NCI-H510A (cell line): ENCODE measurements at places on chromosomes 1 and 21.

DNA sequence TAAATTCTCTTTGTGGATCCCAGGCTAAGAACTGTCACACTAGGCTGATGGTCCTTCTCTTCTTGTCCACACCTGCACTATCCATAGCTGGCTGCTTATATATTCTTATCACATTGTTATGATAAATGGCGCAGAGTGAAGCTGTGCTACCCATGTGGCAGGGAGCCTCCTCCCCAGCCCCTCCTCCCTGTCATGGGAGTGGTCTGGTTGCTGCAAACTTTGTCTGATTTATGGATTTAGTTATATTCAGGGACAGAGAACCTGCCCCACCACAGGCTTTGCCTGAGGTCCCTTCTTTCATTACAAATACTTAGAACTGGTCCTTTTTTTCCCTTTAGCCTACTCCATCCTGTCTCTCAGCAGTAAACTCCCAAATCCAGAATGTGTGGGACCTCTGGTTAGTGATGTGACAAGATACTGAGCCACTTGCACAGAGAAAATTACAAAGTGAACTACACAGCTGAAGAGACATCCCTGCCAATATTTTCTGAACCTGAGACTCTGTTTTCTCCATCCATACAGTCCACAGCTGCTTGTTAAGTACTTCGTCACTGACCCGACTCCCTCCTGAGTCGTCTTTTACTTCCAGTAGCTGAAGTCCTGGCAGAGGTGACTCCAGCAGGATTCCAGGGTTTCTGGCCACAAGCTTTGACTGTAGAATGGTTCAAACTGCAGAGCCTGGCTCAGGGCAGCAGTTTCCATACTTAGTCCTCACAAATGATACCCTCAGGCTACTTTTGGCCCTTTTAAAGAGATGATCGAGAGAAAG lies 37.6 kb downstream of the PTGFRN start:
- no peak for DNase-seq

GRCh38 chr1:185325413-185325812 lies 8.4 kb upstream of the IVNS1ABP start:
- no peak for DNase-seq

GRCh38 chr1:15219280-15220023 lies 27.6 kb upstream of the FHAD1 start:
- DNase-seq = no peak

GRCh38 chr1:9128166-9128519 lies 759 bp downstream of the GPR157 start:
- no peak for DNase-seq

DNA sequence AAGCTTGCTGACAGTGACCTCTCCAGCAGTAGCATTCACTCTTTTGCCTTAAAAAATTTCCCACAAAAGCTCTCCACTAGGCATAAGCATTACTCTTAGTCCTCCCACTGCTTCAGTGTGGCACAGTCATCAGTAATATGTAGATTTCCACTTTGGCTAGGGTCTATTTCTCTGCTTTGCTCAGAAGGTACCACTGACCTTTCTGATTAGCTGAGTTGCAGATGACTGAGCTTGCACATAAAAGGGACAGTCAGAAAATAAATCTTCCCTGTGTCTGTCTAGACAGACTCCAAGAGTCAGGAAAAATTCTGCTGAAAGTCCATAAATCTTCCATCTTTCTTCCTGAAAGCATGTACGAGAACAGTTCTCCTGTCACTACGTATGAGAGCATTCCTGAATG lies 56.6 kb upstream of the APP start:
- DNase-seq = no peak

DNA sequence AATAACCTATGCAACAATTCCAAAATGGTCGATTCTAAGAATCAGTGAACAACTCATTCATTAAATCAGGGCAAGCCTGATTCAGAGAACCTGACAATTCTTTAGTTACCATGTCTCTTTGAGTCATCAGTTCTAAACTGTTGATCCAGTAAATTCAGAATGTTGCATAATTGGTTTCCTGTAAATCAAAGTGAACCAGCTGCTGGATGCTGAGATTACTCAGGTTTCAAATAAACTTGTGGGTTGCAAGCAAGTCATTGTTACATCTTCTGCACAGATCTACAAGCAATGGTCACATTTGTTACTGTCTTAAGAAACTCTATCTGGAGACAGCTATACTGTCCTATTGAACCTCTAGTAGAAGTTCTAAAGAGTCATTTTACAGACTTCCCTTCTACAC lies 16.5 kb downstream of the PLA2G2D start:
- no peak for DNase-seq

GRCh38 chr1:41823471-41823870 lies 95.3 kb downstream of the HIVEP3 start:
- no peak for DNase-seq

- DNase-seq = no peak
Measured at GRCh38 chr1:93625582-93626327, 55.9 kb downstream of the BCAR3 start.

GRCh38 chr1:229769809-229770208 lies 143.8 kb downstream of the URB2 start:
- DNase-seq = no peak

DNA sequence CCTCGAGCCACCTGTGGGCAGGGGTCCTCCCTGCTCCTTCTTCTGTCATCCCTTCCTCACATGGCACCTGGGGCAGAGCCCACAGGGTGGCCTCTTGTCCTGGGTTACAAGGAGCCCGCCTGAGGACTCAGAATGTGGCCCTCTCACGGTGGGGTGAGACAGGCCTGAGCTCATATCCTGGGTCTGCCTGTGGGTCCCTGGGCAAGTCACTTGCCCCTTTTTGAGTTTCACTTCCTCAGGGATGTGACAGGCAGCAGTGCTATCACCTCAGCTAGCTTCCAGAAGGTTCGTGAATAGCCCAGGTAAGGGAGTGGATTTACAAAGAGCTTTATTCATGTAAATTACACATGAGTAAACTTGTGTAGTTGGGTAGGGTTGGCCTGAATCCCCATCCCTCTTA lies 33.5 kb downstream of the HTR6 start:
- no peak for DNase-seq

- no peak for DNase-seq
Measured at GRCh38 chr1:176884911-176885310, 279.6 kb downstream of the ASTN1 start.

DNA sequence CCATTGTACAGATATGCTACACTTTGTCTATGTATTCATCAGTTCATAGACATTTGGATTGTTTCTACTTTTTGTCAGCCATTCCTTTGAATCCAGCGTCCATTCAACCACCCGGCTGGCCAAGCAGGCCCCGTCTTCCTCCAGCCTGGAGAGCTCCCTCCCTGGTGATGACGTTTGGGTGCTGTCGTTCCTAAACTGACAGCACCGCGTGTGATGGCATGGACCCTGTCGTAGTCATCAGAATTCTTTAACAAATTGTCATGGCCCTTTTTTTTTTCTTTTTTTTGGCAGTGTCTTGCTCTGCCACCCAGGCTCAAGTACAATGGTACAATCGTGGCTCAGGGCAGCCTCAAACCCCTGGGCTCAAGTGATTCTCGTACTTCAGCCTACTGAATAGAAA lies 138.6 kb upstream of the ERRFI1 start:
- no peak for DNase-seq

DNA sequence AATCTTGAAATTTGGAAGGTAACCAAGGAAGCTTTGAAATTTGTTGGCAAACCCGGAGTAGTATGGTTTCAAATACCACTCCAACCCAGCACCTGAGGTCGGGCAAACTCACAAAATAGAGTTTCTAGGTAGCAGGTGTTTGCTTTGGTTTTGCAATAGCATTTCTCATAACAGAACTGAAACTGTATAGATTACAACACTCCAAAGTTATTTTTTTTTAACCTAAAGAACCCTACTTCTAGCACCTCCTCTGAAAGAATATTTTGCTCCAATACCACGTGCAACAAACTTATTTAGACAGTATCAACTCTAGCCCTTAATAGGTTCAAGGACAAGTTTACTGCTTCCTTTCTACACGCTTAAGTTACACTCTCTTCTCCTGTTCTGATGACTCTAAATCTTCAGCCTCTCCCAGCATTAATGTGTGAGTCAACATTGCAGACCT lies 178.5 kb upstream of the FMN2 start:
- no peak for DNase-seq

DNA sequence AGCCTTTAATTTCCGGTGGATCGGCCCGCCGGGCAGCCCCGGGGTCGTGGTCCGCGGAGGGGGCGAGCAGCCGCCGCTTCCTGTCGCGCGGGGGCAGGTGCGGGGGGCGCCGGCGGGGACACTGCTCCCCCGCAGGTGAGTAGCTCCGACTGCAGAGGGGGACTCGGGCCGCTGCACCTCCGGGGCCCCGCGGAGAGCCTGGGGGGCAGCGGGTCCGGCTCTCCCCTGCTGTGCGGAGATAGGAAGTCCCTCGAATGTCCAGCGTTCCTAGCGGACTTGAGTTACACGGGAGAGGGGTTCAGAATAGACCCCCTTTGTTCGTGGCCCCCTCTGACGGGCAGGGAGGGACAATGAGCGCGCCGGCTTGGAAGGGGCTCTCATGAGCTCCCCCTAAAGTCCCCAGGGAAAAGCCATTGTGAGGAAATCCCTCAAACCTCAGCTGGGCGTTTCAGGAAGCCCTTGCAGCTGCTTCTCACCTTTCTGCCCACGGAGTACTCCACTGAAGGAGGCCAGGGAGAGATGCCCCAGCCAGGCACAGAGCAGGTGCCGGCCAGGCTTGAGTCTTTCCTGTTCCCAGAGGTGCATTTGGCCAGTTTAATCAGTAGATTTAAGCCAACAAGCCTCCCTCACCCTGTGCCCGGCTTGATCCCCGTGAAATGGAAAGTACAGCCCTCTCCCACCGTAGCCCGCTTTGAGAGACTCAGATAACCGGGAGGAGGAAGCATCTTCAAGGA lies 925 bp downstream of the PDE9A start:
- DNase-seq = no peak

GRCh38 chr1:23369335-23370013 lies at the start of gene ZNF436:
Gene ZNF436, minus strand, starts transcription at chr1:23369836. Its CDS starts 1,831 bp downstream, at chr1:23368005.
- DNase-seq = peak; percentile 59

DNA sequence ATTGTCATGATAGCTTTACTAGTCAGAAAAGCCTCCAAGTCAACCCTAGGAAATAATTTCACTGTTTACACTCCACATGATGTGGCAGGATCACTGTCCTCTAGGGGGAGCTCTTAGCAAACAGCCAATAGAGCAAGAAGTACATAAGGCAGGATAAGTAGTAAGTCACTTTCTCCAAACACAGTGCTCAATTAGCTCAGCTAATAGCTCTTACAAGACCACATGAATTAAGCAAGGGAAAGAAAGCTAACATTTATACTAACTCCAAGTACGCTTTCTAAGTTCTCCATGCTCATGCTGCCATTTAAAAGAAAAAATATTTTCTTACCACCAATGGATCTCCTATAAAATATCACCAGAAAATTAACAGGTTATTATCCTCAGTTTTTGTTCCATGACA lies 66.9 kb upstream of the LRIF1 start:
- peak; percentile 9 for DNase-seq

DNA sequence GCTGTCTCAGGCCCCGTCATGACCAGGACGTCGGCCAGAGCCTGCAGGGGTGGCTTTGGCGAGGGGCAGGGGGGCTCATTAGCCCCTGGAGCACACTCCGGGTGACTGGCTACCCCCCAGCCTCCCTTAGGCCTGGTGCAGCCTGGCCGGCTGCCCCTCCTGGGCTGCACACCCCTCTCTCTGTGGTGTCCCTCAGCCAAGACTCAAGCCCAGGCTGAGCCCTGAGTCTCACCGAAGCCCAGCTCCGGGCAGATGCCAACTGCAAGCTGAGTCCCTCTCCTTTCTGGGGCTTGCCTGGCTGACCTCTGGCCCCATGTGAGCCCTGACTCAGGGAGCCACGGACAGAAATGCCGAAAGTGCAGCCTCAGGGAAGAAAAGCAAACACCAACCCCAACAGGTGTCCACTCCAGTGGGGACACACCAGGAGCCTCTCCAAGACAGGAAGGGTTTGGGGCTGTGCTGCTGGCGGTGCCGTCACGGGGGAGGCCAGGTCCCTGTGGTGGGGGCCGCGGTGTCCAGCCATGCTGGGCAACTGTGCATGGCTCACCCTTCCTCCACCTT lies 5.3 kb upstream of the IBA57 start:
- no peak for DNase-seq

GRCh38 chr1:226608699-226609505 lies 60.3 kb downstream of the STUM start:
- no peak for DNase-seq

- no peak for DNase-seq
Measured at GRCh38 chr1:235835226-235835625, 31.5 kb downstream of the LYST start.

DNA sequence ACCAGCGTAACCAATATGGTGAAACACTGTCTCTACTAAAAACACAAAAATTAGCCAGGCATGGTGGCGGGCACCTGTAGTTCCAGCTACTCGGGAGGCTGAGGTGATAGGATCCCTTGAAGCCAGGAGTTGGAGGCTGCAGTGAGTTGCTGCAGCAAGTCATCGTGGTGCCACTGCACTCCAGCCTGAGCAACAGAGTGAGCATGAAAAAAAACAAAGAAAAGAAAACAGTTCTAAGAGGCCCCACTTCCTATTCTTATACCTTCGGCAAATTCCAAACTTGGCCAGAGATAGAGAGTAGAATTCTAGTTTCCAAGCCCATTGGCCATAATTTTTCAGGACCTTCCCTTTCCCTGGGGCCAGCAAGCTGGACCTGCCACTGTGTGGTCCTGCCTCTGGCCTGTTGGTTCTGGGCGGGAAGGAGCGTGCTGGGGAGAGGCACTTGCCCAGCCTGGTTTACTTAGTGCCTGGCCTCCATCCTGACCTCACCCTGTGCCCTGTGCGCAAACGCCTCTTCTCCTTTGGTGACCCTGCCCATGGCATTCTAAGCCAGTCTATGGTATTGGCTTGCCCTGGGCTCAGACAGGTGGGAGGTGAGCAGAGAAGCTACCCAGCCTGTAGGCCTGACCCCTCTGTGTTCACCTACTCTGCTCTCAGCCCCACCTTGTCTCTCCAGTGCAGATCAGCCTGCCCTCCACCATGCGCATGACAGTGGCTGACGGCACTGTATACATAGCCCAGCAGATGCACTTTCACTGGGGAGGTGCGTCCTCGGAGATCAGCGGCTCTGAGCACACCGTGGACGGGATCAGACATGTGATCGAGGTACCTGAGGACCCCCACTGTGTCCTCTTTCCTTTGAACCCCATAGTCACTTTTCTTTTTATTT lies 11.0 kb downstream of the CA6 start:
- no peak for DNase-seq

DNA sequence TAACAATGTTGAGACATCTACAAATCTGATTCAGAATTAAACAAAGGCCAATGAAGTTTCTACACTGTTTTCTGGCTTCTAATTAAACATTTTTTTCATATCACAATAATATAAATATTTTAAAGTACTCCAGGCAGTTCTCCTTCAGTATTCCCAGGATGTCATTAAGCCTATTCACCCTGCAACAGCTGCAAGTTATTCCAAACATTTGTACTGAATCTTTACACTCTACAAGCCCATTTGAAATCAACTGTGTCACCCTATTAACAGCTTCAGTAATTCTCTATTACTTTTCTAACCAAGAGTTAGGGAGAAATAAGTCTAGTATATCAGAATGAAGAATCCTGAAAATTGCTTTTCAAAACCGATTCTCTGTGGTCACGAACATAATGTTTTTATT lies 124.6 kb downstream of the OLFML2B start:
- no peak for DNase-seq

DNA sequence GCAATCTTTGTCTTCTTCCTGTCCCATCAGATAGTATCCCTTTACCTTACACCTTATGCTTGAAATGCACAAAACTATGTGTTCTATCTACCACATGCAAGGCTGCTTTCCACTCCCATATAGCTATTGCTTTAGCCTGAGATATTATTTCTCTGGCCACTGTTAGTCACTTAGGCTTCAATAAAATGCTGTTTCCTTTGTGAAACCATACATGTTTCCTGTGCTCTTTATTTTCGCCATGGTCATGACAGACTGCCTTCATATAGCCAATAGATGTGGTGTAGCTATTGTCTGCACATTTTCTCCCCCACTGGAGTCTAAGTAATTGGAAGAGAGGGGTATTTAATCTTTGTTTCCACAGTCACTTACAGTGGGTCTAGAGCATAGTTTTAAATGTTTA lies 108.4 kb downstream of the GREM2 start:
- DNase-seq = no peak
